Epithelial cell of proximal tubule (primary cell): ENCODE measurements at places on chromosomes 11 and 22.

GRCh38 chr11:7538466-7539454 is 25.0 kb downstream of the PPFIBP2 start:
- DNase-seq: no peak

DNA sequence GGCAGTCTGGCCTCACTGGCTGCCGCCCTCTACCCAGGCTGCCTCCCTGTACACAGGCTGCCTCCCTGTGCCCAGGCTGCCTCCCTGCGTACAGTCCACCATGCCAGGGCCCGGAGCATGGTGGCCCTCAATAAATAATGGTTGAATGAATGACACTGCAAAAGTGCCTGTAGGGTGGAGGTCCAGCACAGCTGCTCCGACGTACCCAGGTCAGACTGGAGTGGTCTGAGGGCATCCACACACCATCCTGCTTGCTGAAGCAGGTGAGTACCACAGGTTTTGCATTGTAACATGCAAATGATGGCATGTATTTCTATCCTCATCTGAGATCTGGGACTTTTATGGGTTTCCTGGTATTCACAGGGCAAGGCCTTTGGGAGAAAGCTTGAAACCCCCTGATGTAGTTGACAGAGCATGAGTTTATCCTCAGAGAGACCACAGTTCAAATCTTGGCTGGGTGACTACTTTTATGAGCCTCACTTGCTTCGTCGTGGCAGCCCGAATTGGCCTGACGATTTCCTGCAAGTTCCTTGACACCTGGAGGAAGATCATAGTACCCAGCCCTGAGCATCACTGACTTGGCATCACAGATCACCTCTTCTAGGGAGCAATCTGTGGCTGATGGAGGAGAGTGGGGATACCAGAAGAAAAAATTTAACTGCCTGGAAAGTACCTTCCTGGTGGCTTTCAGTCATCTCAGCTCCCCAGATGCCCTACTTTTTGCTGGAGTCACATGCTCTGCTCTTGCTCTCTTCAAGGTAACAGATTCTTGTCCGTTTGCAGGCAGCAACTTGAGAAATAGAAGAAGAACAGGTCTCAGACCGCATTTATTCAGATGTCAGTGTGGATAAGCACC is 16.0 kb upstream of the CYB5R3 start:
- no peak for DNase-seq

- DNase-seq: no peak
These were observed 9.8 kb downstream of the PAX6 start for GRCh38 chr11:31801298-31801702.

GRCh38 chr11:111668980-111669379 is 66.7 kb downstream of the SIK2 start:
- DNase-seq: no peak

DNA sequence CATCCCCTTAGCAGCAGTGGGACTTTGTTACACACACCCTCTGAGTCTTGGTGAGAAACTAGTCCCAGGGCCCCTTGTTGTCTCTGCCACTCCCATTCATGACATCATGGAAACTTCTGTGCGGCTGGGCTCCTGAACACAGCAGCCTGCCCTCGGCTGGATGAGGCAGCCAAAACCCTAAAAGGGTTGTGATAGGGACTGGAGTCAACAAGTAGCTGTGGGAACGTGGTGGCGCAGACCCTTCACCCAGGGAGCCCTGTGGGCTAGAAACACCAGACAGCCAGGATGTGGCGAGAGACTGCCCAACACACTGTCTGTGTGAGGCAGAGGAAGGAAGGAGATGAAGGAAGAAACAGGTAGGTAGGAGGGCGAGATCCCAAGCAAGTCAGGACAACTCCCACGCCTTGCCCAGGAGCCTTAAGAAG is 3.9 kb downstream of the CD3D start:
- DNase-seq: no peak

DNA sequence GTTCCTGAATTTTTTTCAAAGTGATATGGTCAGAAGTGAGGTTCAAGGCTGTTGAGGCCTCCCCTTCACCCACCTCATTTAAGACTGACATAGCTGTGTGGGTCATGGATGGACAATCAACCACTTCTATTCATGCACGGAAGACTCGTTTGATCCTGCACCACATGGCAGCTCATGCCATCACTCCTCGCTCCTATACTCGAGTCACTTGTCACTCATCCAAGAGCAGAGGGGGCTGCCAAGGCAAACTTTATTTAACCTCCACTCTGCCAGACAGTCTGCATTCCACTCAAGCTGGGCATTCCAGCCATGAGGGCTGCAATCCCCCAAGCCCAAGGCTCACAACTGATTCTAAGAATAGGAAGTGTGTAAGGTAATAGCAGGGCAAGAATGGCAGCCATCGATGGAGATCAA is 34.1 kb downstream of the SNX19 start:
- DNase-seq: no peak

GRCh38 chr11:95067841-95068219 is 1.1 kb downstream of the SRSF8 start:
- no peak for DNase-seq

GRCh38 chr11:135075740-135076139 is 663.7 kb upstream of the B3GAT1 start:
- DNase-seq: no peak

DNA sequence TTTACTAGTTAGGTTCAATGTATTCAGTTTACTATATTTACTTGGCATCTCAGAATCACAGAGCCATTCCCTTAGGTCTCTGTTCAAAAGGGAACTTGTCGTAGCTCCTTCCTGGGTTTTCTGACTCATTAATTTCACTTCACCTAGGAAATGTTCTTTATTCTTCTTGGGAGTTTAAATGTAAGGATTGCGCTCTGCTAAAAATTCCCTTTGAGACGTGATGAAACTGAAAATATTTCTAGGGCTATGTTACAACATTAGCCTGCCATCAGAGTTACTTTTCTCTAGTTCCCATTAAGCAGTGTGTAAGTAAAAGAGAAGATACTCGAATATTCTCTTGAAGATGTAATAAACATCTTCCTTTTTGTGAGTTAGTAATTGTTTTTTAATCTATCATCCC is 209.5 kb downstream of the CASP12 start:
- no peak for DNase-seq

- no peak for DNase-seq
These were observed 2.8 kb downstream of the PDXP start for GRCh38 chr22:37661160-37661924.
